Heart right ventricle (tissue), 16 donors: ENCODE measurements at places on chromosomes 4 and X. TPM values are rescaled to one million over a fixed set of nuclear protein-coding genes. Genes with fewer than 3 reads are reported as not detected.
A peak's percentile ranks its signal among the peaks of the same experiment; 100 is the strongest.

Gene C1QTNF7
- 2.6 TPM for total RNA-seq

Gene GAB1
- total RNA-seq = 72.8 TPM

- no peak for DNase-seq
- no peaks in the 10 kb centered on the region for H3K27me3 ChIP-seq
- H3K4me3 ChIP-seq = no peak overlapping the region
Measured at GRCh38 chrX:108362026-108362425, 76.2 kb downstream of the COL4A6 start.

DNA sequence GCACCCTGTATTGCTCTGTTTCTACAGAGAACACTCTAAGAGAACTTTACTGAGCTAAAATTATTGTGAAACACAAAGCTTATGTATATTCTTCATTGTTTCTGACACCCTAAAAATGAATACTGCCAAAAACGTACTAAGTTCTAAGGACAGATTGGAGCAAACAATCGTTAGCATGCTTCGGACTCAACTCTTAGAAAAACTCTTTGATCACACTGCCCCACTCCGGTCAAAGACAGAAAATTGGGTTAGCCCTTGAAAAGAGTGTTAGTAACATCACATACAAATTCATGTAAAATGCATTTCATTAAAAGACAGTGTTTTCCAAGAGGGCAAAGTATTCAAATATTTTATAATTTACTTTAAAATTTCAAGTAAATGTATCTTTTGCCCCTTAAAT, 177.4 kb downstream of the DCHS2 start:
- H3K27me3 ChIP-seq = no peaks in the 10 kb centered on the region
- H3K4me1 ChIP-seq = no peaks in the 10 kb centered on the region
- no peak overlapping the region for H3K27ac ChIP-seq
- no peak overlapping the region for H3K4me3 ChIP-seq
- H3K36me3 ChIP-seq = no peaks in the 10 kb centered on the region
- DNase-seq = no peak

GRCh38 chr4:139791681-139792080, 126.1 kb downstream of the MGST2 start:
- peaks cover 25% of the 10 kb centered on the region for H3K4me1 ChIP-seq
- DNase-seq = no peak
- no peaks in the 10 kb centered on the region for H3K36me3 ChIP-seq
- peak overlapping the region; percentile 23 for H3K27ac ChIP-seq

Gene STEEP1
- 20.8 TPM for total RNA-seq

DNA sequence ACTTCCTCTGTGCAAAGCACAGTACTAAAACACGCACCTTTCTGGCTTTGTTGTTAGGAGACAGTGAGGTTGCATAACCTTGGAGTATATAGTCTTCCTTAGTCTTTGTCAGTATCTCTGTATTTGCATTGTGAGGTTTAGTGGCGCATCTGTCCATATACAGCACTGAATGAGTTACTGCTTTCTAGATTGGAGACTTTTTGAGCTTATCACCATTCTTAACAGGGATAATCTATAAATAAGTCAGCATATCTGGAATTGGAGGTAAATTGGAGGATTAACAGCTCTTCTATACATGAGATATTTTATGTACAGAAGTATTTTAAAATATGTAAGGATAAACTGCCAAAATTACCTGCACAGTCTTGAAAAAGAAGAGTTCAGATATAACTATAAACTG, 4.3 kb downstream of the FHDC1 start:
- H3K27ac ChIP-seq = no peak overlapping the region
- DNase-seq = no peak
- peaks cover 22% of the 10 kb centered on the region for H3K4me1 ChIP-seq
- no peaks in the 10 kb centered on the region for H3K36me3 ChIP-seq
- no peak overlapping the region for H3K4me3 ChIP-seq

Gene ZMYM3
- 13.2 TPM for total RNA-seq

Gene INTS6L
- total RNA-seq = 2.8 TPM

GRCh38 chrX:155534800-155535199, 76.4 kb upstream of the F8A3 start:
- peaks cover 2% of the 10 kb centered on the region for H3K36me3 ChIP-seq
- no peaks in the 10 kb centered on the region for H3K27me3 ChIP-seq
- no peak for DNase-seq
- no peak overlapping the region for H3K27ac ChIP-seq

GRCh38 chr4:30903502-30904214, 183.5 kb downstream of the PCDH7 start:
- H3K36me3 ChIP-seq = no peaks in the 10 kb centered on the region
- H3K4me3 ChIP-seq = no peak overlapping the region
- no peaks in the 10 kb centered on the region for H3K27me3 ChIP-seq
- DNase-seq = no peak
- H3K4me1 ChIP-seq = peaks cover 8% of the 10 kb centered on the region

DNA sequence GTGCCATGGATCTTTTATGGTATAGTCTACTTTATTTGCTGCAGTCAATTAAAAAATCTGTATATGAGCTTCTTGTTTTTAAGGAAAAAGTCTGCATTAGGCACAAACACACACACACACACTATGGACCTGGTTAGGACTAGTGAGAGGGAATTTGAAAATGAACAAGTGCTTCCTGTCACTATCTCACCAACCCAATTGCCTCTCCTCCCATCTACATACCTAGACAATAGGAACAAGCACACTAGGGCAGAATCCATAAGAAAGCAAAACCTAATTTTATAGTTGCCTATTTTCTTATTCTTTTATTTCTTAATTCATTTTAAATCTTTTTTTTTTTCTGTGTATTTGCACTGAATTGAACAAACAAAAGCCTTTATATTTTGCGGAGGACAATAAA, 22.7 kb downstream of the PALLD start:
- no peak overlapping the region for H3K4me3 ChIP-seq
- no peaks in the 10 kb centered on the region for H3K36me3 ChIP-seq
- peaks cover 40% of the 10 kb centered on the region for H3K4me1 ChIP-seq
- no peak overlapping the region for H3K27ac ChIP-seq

- peaks cover 20% of the 10 kb centered on the region for H3K27me3 ChIP-seq
- H3K4me1 ChIP-seq = peaks cover 10% of the 10 kb centered on the region
- H3K27ac ChIP-seq = no peak overlapping the region
- H3K4me3 ChIP-seq = no peak overlapping the region
- no peaks in the 10 kb centered on the region for H3K36me3 ChIP-seq
Measured at GRCh38 chr4:153758136-153758535, 1.7 kb downstream of the RNF175 start.

GRCh38 chr4:78667764-78668163, 108.4 kb upstream of the BMP2K start:
- peak overlapping the region; percentile 41 for H3K27ac ChIP-seq
- H3K27me3 ChIP-seq = no peaks in the 10 kb centered on the region
- no peaks in the 10 kb centered on the region for H3K36me3 ChIP-seq
- no peak overlapping the region for H3K4me3 ChIP-seq
- peaks cover 28% of the 10 kb centered on the region for H3K4me1 ChIP-seq
- DNase-seq = no peak

GRCh38 chr4:111512081-111512783, 633.0 kb upstream of the FAM241A start:
- H3K36me3 ChIP-seq = no peaks in the 10 kb centered on the region
- no peak for DNase-seq
- no peak overlapping the region for H3K4me3 ChIP-seq
- no peaks in the 10 kb centered on the region for H3K27me3 ChIP-seq

GRCh38 chr4:14857981-14858380, 144.3 kb upstream of the CPEB2 start:
- no peaks in the 10 kb centered on the region for H3K27me3 ChIP-seq
- no peaks in the 10 kb centered on the region for H3K36me3 ChIP-seq
- H3K4me1 ChIP-seq = peaks cover 10% of the 10 kb centered on the region
- no peak overlapping the region for H3K4me3 ChIP-seq
- H3K27ac ChIP-seq = no peak overlapping the region

- no peak overlapping the region for H3K27ac ChIP-seq
- DNase-seq = no peak
- no peaks in the 10 kb centered on the region for H3K4me1 ChIP-seq
Measured at GRCh38 chr4:1413687-1414479, 7.6 kb upstream of the NKX1-1 start.

DNA sequence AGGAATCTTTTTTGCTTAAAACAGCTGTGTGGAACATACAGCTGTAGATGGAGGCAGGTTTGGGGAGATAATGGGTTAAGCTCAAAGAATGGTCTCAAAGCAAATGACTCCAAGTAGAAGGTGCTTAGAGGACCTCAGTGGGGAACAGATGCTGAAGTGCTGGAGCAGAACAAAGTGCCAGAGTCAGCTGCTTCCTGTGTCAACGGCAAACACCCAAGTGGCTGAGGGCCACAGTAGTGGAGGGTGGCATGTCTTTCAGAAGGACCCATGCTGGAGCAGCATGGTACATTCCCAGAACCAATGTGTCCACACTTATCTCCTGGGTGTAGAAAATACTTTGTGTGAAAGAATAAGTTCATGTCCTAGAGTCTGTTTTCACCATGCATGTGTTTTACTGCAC, 197.5 kb downstream of the CCNG2 start:
- no peak for DNase-seq
- H3K4me1 ChIP-seq = no peaks in the 10 kb centered on the region
- H3K36me3 ChIP-seq = no peaks in the 10 kb centered on the region
- H3K27ac ChIP-seq = no peak overlapping the region
- H3K4me3 ChIP-seq = no peak overlapping the region

Gene TBC1D8B
- total RNA-seq = 2.6 TPM

- H3K27ac ChIP-seq = peak overlapping the region; percentile 76
- H3K4me3 ChIP-seq = no peak overlapping the region
- peaks cover 24% of the 10 kb centered on the region for H3K4me1 ChIP-seq
- DNase-seq = peak; percentile 81
- H3K36me3 ChIP-seq = peaks cover 9% of the 10 kb centered on the region
Measured at GRCh38 chr4:150722908-150723362, 141.0 kb downstream of the MAB21L2 start.

DNA sequence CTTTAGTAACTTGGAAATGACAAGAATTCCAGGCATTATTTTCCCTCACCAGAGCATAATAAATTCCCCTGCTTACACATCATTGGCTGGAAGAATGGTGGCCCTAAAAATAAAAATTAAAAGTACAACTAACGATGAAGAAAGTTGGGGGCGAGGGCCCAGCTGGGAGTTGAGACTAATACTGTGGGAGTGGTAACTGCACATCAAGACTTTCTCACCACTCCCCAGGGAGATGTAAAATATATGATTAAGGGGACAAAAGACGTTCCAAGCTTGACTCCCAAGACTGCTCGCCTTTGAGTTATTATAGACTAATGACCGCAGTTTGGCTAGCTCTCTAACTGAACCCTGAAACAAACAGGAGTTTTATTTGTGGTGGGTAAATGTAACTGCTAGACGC, 30.0 kb downstream of the SMIM31 start:
- H3K27ac ChIP-seq = no peak overlapping the region
- no peak overlapping the region for H3K4me3 ChIP-seq
- H3K27me3 ChIP-seq = no peaks in the 10 kb centered on the region
- H3K4me1 ChIP-seq = no peaks in the 10 kb centered on the region
- DNase-seq = no peak
- no peaks in the 10 kb centered on the region for H3K36me3 ChIP-seq

DNA sequence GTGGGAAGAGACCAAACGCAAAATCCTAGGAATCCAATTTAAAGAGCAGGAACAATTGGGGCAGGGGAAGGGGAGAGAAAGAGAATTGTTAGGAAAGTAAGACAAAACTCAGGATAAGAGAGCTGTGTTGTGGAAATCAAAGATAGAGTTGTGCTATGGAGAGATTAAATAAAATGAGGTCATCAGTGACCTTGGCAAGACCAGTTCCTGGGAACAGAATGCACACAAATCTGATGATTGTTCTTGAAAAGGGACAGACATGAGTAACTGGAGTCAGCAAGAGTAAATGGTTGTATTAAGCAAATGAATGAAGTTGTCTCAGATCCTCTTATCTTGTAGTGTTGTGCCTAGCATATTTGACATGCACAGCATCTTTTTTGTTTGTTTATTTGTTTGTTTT, 267.4 kb downstream of the IL1RAPL1 start:
- no peaks in the 10 kb centered on the region for H3K27me3 ChIP-seq
- no peak overlapping the region for H3K27ac ChIP-seq
- H3K36me3 ChIP-seq = no peaks in the 10 kb centered on the region
- H3K4me1 ChIP-seq = no peaks in the 10 kb centered on the region

DNA sequence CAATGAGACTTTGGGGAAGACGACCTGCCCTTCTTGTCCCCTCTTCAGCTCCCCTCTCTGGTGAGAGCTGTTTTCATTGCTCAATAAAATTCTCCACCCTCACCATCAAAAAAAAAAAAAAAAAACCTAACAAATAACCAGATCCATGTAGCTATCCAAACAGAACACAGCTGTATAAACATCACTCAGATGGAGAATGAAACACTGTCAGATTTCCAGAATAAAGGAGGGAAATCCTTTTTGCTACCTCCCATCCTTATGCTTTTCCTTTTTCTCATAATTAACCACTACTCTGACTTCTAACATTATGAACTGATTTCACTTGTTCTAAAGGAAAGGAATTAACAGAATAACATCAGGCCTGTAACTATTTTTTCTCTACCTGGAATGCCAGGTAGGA, 155.6 kb downstream of the PPP4R3C start:
- H3K36me3 ChIP-seq = no peaks in the 10 kb centered on the region
- H3K4me3 ChIP-seq = no peak overlapping the region
- no peaks in the 10 kb centered on the region for H3K27me3 ChIP-seq
- DNase-seq = no peak
- no peaks in the 10 kb centered on the region for H3K4me1 ChIP-seq
- H3K27ac ChIP-seq = no peak overlapping the region

DNA sequence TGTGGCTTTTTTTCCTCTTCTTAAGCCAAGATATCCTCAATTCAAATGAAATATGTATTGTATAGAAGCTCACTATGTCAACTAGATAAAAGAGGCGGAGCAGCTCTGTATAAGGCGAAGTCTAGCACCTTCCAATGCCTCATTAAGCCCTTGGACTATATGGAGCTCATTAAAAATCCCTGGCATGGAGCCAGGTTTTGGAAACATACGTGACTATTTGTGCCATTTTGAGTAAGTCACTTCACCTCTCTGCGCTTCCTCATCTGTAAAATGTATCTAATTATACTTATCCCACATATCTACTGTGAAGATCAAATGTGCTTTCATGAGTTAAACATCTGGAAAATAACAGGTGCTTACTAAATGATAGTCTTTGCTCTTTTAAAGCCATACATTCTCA, 57.2 kb downstream of the YIPF6 start:
- no peak overlapping the region for H3K4me3 ChIP-seq
- no peak for DNase-seq
- no peaks in the 10 kb centered on the region for H3K36me3 ChIP-seq
- H3K4me1 ChIP-seq = no peaks in the 10 kb centered on the region
- H3K27me3 ChIP-seq = no peaks in the 10 kb centered on the region
- H3K27ac ChIP-seq = no peak overlapping the region

GRCh38 chr4:141731481-141731880, 95.1 kb downstream of the IL15 start:
- H3K4me1 ChIP-seq = no peaks in the 10 kb centered on the region
- no peaks in the 10 kb centered on the region for H3K36me3 ChIP-seq

Gene KIF4A
- total RNA-seq = 2.8 TPM

- no peak overlapping the region for H3K4me3 ChIP-seq
- no peak for DNase-seq
- no peaks in the 10 kb centered on the region for H3K36me3 ChIP-seq
- H3K27ac ChIP-seq = no peak overlapping the region
- peaks cover 2% of the 10 kb centered on the region for H3K27me3 ChIP-seq
Measured at GRCh38 chr4:180757927-180758326, 1485.3 kb upstream of the TENM3 start.

Gene ADAMTS3
- total RNA-seq = 0.52 TPM
